ENCODE measurements at places on chromosomes 1 and 21.

GRCh38 chr1:36464605-36465393 is 615 bp upstream of the MRPS15 start:
- no peak for DNase-seq

DNA sequence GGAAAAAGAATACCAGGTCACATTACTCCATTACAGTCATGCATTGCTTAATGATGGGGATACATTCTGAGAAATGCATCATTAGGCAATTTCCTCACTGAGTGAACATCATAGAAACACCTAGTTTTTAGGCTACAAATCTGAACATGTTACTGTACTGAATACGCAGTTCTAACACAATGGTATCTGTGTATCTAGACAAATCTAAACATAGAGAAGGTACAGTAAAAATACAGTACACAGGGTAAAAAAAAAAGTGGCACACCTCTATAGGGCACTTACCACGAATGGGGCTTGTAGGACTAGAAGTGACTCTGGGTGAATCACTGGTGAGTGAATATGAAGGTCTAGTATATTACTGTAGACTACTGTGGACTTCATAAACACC is 115.7 kb downstream of the AKT3 start:
- no peak for DNase-seq

GRCh38 chr1:76068542-76068941 is 6.0 kb upstream of the ST6GALNAC3 start:
- DNase-seq: no peak

DNA sequence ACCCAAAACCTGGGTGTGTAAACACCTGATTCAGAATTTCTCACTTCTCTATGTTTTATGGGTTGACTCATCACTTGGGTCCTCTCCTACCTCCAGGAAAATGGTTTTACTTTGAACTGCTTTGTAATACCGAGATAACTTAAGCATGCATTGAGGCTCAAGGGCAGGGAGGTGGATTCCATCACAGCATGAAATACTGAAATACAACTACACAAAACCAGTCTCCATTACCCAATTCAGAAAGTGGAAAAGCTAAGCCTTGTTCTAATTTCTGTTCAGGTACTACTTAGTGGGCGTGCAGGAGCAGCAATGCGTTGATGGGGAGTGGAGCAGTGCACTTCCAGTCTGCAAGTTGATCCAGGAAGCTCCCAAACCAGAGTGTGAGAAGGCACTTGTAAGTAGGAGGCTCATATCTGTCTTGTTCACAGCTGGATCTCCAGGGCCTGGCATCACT is 6.1 kb upstream of the C4BPA start:
- no peak for DNase-seq

DNA sequence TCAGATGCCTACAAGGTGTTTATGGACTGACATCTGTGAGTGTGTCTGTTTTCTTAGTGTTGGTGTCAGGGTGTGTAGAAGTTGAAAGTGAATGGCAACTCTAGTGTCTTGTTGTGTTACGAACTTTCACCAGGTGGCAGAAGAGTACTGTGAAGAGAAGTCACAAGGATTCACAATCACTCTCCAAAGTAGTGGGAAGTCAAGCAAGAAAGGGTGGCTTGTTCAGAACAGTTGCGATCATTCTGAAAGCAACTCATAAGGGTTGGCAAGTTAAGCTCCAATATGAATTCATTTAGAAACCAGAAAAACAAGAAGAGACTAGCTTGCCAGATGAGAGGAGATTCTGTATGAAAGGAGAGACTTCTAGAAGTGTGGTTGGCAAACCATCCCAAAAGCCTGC is 86.1 kb downstream of the FASLG start:
- no peak for DNase-seq

DNA sequence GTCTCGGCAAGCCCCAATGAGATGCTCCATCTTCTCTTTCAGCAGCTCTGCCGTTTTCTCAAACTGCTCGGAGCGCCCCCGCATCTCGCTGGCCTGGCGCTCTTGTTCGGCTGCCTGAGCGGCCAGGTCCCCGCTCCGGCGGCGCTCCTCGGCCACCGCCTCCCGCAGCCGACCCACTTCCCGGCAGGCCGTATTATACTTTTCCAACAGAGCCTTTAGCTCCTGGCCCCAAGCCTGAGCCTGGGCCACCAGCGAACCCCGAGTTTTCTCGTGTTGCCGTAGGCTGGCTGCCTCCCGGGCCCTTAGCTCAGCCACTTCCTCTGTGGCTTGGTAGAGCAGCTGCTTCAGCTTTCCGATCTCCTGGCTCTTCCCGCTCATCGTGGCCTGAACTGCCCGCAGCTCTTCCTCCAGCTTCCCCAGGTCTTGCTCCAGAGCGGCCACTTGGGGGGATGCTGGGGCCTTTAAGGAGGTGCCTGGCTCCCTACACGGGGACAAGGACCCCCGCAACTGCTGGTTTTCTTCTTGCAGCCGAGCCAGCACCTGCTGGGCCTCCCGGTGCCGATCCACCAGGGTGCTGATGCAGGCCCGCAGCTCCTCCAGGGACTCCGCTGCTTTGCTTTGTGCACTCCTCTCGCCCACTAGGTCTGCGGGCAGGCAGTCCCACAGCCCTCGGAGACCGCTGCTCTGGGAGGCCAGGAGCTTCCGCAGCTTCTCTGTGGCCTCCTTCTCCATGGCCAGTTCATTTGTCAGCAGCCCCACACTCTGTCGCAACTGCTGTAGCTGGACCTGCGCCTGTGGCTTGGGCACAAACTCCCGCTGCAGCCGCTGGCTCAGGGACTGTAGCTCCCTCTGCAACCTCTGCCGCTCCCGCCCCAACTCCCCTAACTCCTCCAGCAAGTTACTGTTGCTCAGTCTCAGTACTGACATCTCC is 13.4 kb upstream of the PIAS3 start:
- peak; percentile 18 for DNase-seq

DNA sequence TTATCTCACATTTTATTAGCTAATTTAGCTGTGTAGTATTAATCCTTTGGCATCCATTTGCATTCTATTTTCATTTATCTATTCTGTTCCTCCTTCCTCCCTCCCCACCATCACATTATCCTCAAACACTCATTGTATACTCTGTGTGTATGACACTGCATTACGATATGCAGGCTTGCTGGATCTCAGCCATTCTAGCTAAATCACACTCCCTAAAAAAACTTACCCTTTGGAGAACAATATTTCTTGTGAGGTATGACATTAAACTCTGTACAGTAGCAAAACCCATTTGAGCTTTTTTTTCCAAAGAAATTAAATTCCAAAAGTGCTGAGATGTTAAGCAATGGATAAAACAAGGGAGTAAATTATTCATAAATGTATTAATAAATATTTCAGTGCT is 11.4 kb upstream of the RAB3GAP2 start:
- DNase-seq: no peak

- no peak for DNase-seq
Measured at GRCh38 chr1:165832902-165833301, 5.5 kb downstream of the UCK2 start.

GRCh38 chr1:238826891-238827290 is 559.5 kb upstream of the CHRM3 start:
- DNase-seq: no peak

DNA sequence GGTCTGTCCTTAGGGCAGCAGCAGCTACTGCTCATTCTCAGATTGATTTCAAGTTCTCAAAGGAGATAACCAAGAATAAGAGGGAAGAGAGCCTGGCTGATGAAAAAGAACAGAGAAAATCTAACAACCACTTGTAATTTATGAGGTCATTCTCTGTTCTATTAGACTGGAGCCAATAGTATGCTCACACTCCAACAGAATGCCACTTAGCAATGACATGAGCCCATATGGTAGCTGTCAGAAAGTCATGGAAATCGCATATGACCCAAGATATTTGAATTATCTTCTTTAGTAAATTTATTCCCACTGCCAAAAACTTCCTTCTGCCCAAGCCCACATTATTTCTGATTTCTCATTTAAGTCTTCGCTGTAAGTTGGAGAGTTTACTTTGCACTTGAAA is 53.7 kb upstream of the PLA2G4A start:
- DNase-seq: no peak

GRCh38 chr1:98316286-98316905 is 345.1 kb upstream of the SNX7 start:
- no peak for DNase-seq

Data from activated CD4-positive, alpha-beta T cell treated with anti-CD3 and anti-CD28 coated beads, Interleukin-2, amount 50 U/mL, for 4 hours (primary cell).